Activated gamma-delta T cell treated with anti-CD3 and anti-CD28 coated beads, Interleukin-2, amount 50 U/mL, for 16 hours (primary cell): ENCODE measurements at places on chromosomes 1 and 21.

GRCh38 chr1:78281580-78281979, 209.2 kb upstream of the PTGFR start:
- DNase-seq = no peak

DNA sequence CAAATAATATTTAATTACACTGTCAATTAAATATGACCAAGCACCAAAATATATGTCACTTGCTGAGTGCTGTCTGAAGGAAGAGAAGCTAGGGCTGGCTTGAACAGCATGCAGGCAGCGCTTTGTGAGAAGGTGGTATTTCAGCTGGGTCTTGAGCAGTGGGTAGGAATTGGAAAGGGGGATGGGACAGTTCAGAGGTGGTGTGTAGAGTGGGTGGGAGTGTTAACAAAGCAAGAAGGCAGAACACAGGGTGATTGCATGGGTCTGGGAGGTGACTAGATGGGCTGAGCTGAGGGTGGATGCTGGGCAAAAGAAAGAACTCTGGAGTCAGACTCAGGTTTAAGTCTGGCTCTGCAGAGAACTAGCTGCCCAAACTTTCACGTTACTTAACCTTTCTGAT, 14.3 kb upstream of the ETV3 start:
- no peak for DNase-seq

GRCh38 chr1:46333300-46334029, 7.1 kb upstream of the NSUN4 start:
- no peak for DNase-seq

DNA sequence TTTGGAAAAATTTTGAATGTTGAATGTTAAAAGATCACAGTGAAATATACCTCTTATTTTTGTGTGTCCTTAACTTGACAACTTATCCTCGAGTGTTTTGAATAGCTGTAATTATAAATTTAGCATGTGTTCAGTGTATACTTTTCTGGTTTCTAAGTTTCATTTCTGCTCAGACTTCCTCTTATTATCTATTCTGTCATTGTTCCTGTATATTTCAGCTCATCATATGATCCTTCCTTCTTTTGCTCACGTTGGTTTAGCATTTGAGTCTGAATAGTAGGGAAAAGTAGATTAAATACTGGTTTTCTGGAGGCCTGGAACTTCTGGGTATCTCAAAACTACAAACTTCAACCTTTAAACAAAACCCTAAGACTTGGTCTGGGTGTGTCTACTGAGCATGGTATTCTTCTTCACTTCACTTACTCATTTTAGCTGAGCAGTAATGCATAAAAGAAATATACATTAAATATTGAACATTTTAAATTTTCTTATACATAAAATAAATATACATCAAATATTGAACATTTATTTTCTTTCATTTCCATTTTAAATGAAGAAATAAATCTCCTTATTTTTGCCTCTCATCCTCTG, 3.3 kb upstream of the ATP6V1G3 start:
- DNase-seq = no peak

DNA sequence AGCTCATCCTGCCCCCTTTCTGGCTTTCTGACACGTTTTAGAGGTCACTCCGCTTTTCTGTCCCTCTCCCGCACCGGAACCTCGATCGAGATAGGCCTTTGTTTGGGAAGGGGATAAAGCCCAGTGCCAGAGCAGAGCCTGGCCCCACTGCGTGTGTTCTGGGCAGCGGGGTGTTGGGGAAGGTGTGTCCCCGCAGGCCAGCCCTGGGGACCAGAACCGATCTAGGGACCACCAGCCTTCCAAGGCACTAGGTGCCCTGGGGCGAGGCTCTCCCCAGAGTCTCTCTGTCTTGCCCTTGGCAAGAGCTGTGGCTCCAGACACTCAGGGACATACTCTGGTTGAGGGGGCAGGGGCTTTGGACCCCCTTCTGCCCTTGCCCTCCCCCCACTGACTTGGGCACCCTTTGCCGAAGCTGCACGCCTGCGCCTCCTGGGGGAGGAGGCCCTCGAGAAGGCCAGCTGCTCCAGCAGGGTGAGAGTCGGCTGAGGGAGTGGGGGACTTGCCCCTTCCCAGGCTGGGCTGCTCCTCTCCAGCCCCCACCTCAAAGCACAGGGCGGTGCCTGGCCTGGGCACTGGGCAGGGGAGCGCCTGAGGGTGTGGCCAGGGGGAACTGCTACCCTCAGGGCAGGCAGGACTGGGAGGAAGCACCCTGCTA, 16.4 kb downstream of the PRXL2B start:
- no peak for DNase-seq

DNA sequence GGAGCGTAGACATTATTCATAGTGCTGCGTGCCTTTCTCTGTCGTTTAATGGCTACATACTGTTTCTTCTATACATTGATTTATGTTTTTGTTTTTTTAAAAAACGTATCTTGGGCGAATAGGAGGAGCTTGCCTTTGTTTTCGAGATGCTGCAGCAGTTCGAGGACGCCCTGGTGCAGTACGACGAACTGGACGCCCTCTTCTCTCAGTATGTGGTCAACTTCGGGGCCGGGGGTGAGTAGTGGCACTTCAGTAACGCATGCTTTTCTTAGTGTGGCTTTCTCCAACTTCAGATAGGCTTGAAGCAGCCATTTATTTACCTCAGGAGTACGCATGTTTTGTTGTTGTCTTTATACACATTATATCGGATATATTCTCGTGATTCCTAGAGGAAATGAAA, 46.9 kb downstream of the TRAPPC10 start:
- DNase-seq = no peak

DNA sequence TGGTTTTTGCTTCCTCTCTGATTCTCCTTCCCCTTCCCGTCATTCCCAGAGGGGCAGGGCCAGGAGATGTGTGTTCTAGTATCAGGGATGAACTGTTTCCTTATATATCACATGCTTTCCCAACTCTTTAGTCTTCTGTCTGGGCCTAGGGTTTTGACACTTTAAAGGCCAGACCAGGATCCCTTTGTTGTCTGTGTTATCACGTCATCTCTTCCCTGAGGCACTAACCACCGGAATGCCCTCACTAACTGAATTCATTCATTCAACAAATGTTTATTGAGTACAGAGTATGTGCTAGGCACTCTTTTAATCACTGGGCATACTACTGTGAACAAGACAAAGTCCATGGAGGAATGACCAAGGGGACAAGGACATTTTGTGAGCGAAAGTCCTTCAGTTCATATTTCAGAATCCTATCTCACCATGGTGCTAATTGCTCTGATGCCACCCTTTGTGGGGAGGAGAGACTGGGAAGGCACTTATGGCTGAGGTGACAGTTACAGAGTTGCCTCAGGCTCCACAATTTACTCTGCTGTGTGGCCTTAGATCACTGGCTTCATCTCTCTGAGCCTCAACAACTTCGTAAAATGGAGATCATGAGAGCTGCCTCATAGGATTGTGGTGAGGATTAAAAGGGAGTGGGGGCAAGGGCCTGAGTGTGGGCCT, 12.0 kb upstream of the ZNF362 start:
- DNase-seq = no peak

DNA sequence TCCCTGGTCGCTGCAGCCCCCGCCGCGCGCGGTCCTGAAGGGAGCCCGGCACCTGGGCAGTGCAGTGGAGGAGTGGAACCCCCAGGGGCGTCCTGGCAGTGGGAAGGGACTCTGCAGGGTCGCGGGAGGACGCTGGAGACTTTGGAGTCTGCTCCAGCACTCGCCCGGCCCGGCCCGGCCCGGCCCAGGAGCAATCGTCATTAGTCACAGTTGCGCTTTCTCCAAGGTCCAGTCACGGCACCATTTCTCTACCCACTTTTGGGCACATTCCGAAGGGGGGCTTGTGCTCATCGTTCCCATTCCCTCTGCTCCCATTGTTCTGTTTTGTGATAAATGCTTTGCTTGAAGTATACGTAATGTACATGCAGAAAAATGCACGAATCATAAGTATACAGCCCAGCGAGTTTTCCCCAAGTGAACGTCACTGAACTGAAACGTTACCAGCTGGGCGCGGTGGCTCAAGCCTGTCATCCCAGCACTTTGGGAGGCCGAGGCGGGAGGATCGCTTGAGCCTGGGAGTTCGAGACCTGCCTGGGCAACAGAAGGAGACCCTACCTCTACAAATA, 999 bp downstream of the THAP3 start:
- no peak for DNase-seq

DNA sequence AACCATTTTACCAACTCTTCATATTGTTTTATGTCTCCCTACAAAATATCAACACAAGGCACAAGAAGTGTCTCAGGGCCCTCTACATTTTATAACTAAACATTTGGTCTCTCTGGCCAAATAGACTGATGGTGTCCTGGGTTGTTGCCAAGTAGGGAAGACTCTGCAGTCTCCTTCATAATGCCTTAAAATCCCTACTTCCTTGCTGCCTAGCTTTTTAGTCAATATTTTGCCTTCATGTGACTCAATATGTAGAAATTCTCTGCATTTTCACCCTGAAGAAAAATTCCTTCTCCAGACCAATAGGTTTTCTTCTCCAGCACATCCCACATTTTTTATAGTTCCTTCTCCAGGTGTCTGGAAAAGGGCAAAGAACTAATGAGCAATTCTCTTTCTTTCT, 72.6 kb upstream of the IPO9 start:
- DNase-seq = no peak

DNA sequence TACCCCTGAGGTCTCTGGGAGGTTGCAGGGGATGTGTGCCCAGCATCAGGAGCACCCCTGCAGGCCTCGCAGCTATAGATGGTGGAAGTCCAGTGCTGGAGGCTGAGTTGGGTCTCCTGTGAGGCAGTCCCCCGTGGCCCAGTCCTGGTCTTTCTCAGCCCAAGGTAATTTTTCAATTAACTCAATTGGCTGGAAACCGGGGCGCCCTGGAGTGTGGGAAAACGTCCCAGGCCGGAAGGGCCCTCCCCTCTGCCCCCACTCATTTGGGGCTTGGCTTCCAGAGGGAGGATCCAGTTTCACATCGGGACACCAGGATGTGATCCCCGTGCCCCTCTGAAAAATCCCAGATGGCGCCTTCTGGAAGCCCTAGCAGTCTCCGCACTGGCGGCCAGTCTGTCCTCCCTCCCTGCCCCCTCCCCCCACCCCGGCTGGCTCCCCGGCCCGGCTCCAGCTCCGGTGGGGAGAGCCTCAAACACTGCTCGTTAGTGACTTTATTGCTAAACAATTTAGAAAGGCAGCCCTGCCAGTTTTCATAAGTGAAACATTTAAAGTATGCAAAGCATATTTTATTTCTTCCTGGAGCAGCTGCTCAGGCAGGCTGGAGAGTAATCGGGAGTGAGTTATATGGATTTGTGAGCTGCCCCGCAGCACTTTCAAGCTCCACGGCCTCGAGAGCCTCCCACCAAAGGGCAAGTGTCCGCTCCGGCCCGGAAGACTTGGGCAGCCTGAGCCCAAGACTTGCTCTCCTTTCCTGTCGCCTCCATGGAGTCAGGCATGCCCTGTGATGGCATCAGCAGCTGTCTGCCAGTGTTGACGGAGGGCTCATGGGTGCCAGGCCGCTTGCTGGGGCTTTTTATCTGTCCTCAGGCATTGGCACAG, 208.2 kb upstream of the TMEM51 start:
- no peak for DNase-seq

GRCh38 chr1:60906526-60906925, 175.8 kb upstream of the NFIA start:
- no peak for DNase-seq

GRCh38 chr1:94096797-94097549, 24.0 kb downstream of the ABCA4 start:
- DNase-seq = no peak

DNA sequence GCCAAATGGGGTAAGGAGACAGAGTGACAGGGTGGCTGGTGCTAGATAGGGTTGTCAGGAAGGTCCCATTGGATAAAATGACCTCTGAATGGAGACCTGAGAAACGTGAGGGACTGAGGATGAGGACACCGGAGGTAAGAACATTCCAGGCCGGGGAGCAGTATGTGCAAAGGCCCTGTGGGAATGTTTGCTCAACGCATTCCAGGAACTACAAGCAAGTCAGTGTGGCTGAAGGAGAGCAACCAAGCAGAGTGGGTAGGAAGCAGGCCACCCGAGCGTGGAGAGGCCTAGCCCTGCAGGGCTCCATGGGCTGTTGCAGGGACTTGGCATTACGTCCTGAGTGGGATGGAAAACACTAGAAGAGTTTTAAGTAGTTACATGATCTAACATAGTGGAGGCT, 185.6 kb downstream of the ZBTB18 start:
- no peak for DNase-seq

DNA sequence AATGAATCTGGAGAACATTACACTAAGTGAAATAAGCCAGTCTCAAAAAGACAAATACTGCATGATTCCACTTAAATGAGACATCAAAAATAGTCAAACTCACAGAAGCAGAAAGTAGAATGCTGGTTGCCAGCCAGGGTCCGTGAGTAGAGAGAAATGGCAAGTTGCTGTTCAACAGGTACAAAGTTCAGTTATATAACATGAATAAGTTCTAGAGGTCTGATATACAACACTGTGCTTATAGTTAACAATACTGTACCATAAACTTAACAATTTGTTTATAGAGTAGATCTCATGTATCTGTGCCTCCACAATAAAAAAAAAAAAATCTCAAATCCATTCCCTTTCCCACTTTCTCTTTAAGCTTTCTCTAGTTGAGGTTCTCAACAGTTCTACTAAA, 83.5 kb downstream of the DENND1B start:
- no peak for DNase-seq

DNA sequence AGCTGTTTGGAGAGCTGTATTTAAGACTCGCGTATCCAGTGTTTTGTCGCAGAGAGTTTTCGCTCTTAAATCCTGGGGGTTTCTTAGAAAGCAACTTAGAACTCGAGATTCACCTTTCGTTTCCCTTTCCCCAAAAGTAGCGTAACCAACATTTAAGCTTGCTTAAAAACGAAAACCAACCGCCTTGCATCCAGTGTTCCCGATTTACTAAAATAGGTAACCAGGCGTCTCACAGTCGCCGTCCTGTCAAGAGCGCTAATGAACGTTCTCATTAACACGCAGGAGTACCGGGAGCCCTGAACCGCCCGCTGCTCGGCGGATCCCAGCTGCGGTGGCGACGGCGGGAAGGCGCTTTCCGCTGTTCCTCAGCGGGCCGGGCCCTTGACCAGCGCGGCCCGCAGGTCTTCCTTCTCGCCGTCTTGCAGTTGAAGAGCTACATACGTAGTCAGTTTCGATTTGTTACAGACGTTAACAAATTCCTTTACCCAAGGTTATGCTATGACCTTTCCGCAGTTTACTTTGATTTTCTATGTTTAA, 1.9 kb downstream of the OLIG1 start:
- no peak for DNase-seq

DNA sequence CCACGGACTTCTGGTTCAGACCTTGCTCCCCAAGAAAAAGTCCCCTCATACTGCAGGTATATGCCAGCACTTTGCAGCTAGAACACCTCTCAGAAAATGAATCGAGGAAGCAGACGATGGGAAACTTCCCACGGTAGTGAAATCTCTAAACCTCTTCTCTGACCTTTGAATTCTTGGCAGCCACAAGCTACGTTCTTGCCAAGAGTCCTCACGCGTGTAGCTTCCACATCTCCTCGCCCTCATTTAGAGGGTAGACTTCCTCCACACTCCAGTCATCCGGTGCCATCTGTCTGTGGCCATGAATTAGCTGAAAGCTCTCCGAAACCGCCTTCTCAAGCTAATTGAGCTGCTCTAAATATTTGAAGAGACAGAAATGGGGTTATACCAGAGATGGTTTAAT, 127.8 kb downstream of the RGS7 start:
- DNase-seq = no peak
